ENCODE measurements at places on chromosomes 3 and 15.

DNA sequence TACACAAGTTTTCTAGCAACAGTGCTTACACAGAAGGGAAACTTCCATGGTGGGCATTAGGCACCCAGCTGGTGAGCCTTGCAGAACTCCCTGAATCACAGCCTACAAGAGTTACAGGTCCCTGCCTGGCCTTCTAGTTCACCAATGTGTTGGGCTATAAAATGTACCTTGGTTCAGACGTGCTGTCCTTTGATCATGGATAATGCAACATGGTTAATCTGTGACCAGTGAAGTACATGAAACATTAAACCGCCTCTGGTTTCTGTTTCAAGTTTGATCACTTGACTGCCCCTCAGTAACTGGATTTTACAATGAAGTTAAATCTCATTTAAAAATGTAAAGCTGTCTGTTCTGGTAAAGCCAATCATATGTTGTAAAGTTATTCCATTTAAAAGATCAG is 51.8 kb downstream of the FMN1 start:
- DNase-seq, result no peak

DNA sequence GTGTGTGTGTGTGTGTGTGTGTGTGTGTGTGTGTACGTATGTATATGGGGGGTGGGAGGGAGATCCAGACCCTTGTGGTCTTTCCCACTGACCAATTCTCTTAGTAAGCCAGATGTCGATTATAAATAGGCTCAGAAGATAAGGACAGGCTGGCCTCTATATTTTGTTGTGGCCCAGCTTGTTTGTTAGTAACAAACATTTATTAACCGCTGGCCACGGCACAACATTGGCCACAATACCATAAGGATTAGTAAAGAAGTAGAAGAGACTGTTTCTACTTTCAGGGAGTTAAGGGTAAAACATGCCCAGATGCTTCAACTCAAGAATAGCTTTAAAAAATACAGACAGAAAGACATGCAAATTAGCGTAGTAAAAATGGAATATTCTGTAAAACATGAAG is 58.1 kb downstream of the ABHD2 start:
- no peak for DNase-seq

DNA sequence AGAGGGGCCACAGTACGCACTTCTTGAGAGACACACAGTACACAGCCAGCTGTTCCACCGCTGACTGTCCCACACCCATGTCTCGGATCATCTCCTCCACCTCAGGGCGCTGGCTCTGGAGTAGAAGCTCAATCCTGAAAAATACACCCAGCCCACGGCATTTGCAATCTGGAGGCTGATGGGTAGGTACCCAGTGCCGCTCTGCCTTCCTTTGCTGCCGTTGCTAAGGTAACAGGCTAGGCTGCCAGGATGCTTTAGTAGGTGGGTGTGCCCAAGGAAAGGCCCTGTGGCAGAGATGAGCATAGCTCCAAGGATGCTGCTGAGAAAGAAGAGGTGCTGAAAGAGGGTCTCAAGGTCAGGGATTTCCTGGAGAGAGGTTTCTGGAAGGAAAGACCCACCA is 14.6 kb downstream of the TRAIP start:
- no peak for DNase-seq

DNA sequence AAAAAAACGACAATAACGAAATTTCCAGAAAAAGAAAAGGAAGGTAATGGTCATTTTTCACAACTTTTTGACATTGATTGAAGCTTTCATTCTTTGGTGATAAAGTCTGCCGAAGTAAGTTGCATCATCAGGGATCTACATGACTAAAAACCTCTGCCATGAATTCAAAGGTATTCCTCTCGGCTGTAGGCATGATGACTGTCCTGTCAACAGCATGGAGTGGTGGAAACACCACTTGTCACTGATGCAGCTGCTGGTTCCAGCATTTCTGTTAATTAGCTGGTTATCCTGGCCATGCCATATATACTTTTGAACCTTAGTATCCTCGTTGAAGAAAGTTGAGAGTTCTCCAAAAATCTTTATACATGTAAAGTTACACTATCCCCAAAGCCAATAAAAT is 859.0 kb upstream of the ARPP21 start:
- DNase-seq, result no peak

GRCh38 chr15:55740359-55740878 is 2.5 kb downstream of the PRTG start:
- DNase-seq, result no peak

DNA sequence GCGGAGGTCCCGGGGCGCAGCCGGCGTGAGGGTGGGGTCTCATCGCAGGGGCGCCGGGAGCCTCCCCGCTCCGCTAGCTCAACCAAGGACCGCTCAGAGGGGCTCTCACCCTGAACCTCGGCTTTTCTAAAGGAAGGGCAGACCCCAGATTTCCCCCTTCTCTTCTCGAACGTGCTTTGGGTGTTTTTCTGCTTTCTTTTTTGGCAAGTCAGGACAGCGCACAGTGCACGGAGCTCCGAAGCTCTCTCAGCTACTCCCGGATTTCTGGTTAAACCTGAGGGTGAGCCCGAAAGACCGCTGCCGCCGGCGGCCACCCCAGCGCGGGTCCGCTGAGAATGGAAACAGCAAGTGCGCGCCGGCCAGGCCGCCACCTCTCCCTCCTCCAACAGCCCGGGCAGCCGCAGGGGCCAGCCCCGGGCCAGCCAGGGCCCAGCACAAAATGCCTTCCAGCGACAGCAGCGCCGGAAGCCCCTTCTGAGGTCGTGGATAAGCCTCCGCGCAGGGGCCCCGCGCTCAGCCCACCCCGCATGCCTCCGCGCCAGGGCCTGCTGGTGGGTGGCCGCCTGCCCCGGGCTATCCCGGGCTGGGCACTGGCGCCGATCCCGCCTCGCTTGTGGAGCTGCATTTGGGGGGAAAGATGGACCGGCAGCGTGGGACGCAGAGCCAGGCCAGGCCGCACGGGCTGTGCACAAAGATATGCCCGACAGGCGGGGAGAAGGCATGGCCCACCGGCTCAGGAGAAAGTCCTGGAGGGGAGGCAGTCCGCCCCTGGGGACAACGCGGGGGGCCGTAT is 8.2 kb upstream of the OCA2 start:
- no peak for DNase-seq

DNA sequence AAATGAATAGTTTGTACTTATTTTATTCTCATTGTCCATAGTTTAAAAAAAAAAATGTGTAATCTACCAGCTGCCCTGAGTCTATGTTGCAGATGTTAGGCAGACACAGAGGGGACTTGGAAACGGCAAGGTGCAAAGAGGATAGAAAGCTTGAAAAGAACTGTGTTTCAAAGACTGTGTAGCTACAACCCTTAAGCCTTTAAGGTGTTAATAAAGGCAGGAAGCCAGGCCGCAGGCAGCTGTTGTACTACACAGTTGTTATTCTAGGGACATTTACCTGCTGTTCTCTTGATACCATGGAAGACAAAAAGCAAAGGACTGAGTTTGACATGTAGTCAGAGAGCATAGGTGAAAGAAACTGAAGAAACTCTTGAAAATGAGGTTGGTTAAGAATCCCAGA is 440.0 kb downstream of the TUSC7 start:
- no peak for DNase-seq

- DNase-seq, result no peak
Measured at GRCh38 chr3:55588146-55588765, 101.2 kb upstream of the WNT5A start.

GRCh38 chr3:188051801-188052168 is 102.2 kb upstream of the LPP start:
- peak; percentile 73 for DNase-seq

DNA sequence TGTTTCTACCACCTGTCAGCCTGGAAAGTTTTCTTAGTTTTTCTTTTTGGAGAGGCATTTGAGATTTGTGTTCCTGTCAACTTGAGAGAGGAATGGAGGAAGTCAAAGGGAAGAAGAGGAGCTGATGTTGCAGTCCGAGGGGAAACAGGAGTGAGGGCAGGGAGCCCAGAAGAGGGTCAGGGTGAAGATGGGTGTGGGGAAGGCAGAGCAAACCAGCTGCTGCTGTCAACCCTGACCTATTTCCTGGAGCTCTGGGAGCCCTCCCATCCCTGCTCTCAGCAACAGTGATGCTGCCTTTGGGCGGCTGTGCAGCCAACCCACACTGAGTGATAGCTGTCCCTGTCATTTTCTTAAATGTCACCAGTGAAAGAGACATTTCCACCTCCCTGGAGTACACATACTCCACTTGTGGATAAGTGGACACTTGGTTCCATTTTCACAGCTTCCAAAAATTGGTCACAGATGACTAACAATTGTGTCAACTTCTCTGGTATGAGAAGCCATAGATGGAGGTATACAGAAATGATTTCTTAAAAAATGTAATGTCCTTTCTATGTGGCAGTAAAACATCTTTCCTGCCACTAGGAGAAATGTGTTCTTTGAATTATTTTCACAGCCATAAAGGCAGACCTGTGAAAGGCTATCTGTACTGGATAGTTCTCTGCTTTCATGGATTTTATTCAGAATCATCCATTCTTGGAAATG is 556.3 kb upstream of the TBL1XR1 start:
- no peak for DNase-seq

- DNase-seq, result no peak
Measured at GRCh38 chr3:46564190-46565021, 1.7 kb downstream of the LRRC2 start.

DNA sequence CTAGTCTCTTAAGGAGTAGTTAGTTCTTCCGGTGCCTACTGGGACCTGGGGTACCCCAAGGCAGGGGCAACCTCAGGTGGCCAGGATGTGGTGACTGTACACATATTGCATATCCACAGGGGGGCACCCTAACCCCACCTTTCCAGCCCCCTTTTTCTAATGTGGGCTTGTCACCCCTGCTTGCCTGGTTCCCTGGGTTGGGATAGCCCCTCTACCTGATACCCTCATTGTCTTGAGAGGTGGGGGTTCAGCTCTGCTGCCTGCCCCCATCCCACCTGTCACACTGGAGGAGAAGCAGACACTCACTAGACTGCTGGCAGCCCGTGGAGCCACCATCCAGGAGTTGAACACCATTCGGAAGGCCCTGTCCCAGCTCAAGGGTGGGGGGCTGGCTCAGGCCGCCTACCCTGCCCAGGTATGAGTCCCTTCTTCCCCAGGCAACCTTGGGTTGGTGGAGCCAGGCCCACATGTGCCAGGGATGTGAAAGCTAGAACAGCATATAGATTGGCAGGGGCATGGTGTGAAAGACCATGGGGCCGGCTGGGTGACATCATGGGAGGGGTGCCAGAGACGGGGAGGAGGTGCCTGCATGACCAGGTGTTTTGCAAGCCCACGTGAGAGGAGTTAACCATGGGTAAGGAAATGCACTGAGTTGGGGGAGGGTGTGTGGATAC is 4.0 kb downstream of the GLYCTK start:
- no peak for DNase-seq

- peak; percentile 13 for DNase-seq
Measured at GRCh38 chr3:13077431-13078162, 4.4 kb upstream of the IQSEC1 start.

GRCh38 chr3:7307410-7307809 is 446.5 kb downstream of the GRM7 start:
- DNase-seq, result no peak

DNA sequence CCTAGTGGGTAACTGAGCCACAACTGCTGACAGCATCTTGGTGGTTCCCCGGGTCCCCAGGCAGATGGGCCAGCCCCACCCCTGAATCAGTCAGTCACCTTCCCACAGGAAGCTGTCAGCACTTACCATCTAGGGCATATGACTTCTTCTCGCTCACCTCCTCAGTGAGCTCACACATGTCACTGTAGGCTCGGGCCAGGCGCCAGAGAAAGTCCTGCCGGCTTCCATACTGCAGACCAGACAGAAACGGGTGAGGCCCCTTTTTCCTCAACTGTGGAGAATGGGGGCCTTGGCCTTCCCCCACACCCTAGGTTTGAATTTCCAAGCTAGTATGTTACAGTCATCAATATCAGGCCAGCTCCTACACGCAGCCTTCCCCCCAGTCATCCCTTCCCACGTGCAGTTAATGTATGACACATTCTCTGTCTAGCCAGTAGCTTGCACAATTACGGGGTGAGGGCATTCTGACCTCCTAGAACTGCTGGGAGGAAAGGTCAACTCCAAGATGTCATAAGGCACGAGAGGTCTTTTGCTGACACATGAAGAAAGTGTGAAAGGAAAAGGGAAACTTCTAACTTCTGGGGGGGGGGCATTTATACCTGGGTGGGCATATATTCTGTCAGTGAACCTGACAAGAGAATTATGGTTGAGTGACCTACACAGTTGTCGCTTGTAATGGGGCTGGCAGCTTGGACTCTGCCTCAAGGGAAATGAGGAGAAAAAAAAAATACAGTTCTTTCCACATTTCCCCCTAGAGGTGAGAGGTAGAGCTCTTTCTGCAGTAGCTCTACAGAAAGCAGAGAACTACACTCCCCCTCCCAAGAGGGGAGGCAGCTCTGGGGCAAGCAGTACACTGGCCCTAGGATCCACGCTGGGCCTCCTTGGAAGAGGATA is 10.9 kb downstream of the RMDN3 start:
- no peak for DNase-seq

DNA sequence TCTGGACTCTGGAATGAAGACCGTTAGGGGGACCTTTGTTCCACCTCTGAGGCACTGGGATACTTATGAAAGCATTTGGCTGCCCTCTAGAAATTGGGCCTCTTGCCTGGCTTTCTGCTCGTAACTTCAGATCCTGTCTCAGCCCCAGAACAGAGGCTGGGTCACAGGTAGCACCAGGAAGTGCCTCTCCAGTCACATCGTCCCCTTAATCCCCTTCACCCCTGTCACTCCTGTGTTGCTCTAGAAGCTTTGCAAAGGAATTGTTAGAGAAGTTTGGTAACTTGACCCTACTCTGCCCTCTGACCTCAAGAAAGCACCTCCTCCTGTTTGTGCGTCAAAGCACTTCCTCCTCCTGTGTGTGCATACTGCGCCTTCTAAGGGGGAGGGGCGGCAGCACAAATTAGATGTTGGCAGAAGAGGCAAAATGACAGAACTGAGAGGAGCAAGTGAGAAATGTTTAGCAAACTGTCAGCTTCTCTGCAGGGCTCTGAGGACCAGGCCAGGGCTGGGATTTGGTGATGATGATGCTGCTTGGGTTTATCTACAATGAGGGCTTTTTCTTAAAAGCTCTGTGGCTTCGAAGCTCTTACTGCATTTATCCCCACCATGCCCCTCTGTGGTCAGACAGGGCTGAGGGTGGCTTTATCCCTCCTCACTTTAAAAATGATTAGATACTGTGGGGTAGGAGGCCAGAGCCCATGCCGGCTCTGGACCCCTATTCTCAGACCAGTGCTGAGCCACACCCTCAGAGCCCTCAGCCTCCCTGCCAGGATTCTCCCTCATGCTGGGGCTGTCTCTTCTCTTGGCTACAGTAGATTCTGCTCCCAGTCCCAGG is 76.2 kb downstream of the LARS2 start:
- no peak for DNase-seq
